ENCODE measurements at places on chromosomes 6 and 20.

GRCh38 chr6:129486327-129486726 is 223.7 kb downstream of the ARHGAP18 start:
- no peak for DNase-seq

- DNase-seq, result no peak
Measured at GRCh38 chr20:63232235-63233060, 3.3 kb upstream of the BIRC7 start.

DNA sequence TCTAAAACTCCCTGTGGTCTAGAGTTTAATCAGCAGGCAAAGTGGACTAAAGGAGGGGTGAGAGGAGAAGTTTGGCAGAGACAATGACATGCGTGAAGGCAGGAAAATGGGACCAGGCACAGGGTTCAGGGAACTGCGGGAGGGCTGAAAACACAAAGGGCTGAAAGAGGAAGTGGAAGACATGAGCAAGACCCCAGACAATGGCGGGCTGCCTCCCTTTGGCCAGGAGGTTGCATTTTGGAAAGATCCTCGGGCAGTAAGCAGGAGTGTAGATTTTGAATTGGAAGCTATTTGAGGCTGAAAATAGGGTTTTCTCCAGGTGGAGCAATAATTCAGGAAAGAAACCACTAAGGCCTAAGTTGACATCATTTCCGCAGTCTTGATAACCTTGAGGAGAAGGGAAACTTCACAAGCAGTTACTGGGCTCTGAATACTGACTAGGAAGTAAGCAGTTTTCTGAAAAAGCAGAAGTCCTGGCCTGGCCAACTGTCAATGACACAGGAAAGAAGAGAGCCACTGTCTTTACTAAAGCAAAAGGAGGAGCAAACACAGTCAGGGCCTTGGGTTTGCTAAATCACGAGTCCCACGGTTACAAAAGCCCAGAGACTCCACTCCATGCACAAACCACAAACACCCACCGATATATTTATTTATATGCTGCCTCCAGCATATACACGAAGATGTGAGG is 3.4 kb downstream of the LY86 start:
- no peak for DNase-seq

DNA sequence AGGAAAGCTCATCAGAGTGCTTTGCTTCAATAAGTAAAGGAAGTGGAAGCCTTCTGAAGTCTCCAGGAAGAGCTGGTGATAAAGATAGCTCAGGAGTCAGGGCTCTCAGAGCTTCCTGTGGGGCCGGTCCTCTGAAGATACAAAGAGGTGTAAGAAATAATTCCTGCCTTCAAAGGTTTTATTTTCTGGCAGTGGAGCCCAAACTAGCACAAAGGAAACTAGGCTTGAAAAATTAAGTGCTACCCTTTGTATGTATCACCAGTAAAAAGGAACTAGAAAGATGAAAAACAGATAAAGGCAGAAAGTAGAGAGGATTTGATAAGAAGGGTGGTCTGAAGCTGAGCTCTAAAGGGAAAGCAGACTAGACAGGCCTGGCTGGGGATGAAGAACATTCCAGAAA is 204.1 kb upstream of the SASH1 start:
- no peak for DNase-seq

- no peak for DNase-seq
Measured at GRCh38 chr20:8427419-8428040, 295.5 kb downstream of the PLCB1 start.

GRCh38 chr6:116338943-116339342 is 31.8 kb upstream of the DSE start:
- no peak for DNase-seq

- DNase-seq, result no peak
Measured at GRCh38 chr6:89888871-89889270, 5.4 kb upstream of the GJA10 start.
